ENCODE measurements at places on chromosomes 12 and 14.

DNA sequence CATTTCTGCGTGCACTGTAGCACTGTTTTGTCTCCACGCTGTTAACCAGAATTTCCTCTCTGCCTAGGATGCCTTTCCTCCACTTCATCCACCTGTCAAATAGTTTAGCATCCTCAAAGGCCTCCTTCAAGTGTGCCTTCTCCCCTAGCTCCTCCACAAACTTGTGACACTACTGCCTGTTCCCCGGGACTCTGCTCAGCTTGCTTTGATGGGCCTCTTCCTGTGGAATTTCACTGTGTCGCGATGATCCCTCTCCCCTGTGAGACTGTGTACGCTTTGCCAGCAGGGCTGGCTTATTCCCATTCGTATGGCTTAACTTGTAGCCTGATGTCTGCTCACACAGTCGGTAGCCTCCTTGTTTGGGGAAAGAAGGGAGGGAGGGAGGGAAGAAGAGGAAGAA, 426.8 kb downstream of the VRK1 start:
- no peak for DNase-seq

GRCh38 chr14:99389174-99389826, 91.4 kb downstream of the SETD3 start:
- DNase-seq: no peak

GRCh38 chr12:109772622-109773321, 59.1 kb downstream of the FAM222A start:
- no peak for DNase-seq

DNA sequence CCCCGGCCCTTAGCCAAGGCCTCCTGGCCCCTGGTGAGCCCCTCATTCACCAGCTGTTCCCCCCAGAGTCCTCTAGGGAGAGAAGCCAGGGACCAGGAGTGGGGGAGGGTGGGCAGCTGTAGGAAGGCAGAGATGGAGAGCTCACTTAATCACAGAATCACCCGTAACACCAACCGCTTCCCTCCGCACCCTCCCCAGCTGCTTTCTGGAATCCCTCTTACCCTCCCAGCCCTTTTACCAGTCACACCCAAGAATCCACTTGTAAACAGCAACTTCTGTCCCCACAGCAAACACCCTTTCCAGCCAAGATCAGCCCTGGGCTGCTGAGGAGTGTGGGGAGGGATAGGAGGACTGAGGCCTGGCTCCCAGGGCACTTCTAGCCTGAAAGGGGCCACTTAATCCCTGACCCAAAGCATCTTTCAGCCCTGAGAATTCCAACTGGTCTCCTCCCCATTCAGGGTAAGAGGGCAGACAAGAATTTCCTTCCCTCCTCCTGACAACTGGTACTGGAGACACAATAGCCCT, 18.8 kb downstream of the NCKAP5L start:
- DNase-seq: no peak

- DNase-seq: no peak
These were observed 49.3 kb upstream of the MAX start for GRCh38 chr14:65151609-65151956.

DNA sequence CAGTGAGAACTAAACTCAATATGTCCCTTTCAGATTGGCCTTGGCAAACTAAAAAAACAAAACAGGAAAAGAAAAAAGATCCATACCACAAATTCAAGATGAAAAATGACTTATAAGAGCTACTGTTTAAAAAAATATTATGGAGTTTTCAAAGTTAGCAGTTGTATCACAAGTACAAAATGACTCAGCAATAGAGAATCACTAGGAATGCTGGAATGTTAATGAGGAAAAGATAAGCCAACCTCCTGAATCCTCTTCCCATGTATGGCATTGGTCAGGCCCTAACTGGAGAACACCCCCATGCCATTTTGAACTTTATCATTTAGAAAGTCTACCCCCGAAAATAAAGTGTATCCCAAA, 62.2 kb downstream of the PPP1R36 start:
- no peak for DNase-seq

GRCh38 chr12:83461336-83461935, 774.7 kb downstream of the TMTC2 start:
- no peak for DNase-seq

DNA sequence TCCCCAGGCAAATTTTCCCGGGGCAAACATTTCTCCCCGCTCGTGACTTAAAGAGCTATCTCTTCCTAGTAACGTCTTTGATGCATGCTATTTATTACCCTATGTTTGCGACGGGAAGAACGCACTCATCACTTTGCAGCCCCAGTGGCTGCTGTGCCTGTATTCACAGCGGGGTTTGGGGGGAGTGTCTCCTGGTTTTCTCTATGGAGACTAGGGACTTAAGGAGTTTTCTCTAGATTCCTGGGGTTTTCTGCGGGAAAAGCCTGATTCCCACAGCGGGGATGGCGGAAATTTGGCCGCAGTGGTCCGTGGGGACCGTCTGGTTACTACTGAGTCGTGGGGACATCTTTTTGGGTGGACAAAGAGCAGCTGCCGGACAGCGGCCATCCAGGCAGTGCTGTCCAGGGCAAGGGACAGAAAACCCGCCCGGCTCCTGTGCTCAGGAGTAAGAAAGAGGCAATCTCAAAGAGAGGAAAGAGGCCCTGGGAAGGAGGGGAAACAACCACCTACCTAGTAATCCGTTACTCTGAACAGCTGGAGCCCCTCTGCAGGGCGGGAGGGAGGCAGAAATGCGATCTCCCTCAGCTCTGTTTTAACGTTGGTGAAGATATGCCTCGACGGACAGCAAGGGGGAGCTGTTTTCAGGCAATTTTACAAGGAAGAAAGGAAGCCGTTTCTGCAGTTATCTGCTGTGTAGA, 771 bp upstream of the AVPR1A start:
- DNase-seq: peak; percentile 8

GRCh38 chr12:75744607-75745256, 233.3 kb upstream of the KRR1 start:
- no peak for DNase-seq

DNA sequence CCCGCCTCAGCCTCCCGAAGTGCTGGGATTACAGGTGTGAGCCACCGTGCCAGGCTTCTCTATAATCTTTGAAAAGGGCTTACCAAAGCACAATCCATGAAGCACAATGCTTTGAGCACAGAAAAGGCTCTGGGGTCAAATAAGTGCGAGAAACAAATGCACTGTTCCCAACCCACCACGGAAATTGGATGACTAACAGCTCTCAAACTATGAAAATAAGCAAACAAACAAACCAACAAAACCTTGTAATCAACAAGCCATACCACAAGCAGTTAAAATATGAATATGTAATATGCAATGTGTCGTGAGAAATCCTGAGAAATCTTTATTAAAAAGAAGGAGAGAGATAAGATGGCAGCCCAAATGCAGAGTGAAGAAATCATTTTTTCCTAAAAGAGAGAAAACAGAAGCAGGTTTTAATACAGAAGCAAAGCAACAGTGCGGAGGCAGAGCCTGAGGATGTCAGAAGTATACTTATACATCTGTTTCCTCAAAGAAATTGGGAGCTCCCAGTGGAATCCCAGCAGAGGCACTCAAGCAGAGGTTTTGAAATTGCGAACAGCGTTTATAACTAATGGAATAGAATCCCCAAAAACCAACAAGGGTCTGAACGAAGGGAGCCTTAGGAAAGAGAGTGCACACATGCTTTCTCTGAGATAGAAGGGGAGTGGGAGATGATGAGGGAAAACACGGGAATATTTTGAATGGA, 17.1 kb downstream of the SMCO2 start:
- DNase-seq: no peak

- DNase-seq: no peak
These were observed 4.0 kb upstream of the EXOC3L4 start for GRCh38 chr14:103090481-103091020.

GRCh38 chr12:103114296-103115055, 157.0 kb downstream of the ASCL1 start:
- DNase-seq: no peak

DNA sequence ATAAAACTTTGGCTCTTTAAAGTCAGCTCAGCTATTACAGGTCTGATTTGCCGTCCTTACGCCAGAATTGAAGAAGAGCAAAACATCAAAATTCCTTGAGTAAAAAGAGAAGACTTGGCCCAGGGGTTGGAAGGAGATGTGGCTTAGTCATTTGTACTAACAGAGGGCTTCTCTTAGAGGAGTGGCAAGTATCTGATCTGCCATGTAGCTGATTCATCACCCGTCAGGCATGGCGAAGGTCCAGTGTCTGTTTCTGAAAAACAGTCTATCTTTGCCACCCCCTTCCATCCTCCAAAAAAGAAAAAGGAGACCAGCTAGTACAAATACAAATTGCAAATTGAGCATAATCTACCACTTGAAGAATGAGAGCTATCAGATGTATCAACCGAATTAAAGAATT, 91.9 kb downstream of the RAD52 start:
- no peak for DNase-seq

- DNase-seq: no peak
These were observed 47.9 kb upstream of the BCAT1 start for GRCh38 chr12:24996820-24997219.

- no peak for DNase-seq
These were observed 10.6 kb upstream of the ACOT1 start for GRCh38 chr14:73526036-73526984.

DNA sequence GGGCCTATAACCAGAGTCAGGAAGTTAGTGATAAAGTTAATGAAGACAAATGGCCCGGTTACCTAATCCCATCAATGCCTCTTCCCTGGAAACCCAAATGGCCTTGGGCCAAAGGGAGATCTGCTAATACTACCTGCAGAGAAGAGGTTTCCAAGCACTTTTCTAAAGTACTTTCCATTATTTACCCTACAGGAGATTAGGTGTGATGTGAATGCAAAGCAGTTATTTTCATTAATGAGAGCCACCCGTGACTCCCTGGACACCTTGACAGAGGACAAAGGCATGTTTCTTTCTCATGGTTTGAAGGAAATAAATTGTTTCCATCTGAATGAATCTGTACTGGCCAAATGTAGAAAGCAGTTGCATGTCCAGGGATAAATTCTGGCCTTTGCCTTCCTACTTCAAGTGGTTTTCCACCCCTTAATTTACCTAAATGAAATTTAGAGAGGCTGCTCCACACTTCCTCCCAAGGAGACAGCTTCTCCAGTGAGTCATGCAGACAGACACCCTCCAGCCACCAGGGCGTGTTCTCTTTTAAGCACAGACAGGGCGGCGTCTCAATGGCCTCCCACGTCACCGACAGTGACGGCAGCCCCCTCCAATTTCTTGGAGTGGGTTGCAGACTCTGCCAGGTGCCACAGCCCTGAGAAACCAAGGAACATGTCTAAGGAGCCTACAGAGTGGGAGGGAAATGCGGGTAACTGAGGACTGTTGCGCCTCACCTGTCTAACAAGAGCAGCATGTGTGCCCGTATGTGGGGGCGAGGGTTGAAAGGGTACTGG, 43.9 kb upstream of the GNPNAT1 start:
- no peak for DNase-seq

DNA sequence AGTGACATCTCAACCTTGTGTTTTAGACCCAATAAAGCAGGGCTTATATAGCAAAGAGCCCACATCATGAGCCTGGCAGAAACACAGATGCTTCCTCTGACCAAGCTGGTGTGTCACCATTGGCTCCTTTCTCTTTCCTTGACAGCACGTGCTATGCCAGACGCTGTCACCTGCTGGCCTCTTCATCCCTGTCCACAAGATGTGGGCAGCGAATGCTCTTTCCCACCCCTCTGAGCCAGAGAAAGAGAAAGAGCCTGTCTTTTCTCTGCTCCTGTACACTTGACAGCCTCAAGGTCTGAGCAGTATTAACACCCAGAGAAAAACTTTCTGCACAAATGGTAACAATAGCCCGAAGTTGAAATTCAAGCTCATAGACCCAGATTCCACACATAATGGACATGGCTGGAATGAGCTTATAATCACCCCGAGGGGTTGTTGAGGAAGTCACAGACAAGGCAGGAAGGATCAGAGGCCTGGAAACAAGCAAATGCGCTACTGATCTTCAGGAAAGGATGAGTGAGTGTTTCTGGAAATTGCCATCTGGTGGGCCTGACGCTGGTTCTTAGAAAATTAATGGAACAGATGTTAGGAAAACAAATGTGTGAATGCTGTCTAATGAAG, 8.9 kb downstream of the TGFB3 start:
- DNase-seq: no peak

- DNase-seq: no peak
These were observed 268.1 kb upstream of the RMST start for GRCh38 chr12:97194546-97194945.

- DNase-seq: no peak
These were observed 70.7 kb upstream of the LMNTD1 start for GRCh38 chr12:25623816-25624215.

DNA sequence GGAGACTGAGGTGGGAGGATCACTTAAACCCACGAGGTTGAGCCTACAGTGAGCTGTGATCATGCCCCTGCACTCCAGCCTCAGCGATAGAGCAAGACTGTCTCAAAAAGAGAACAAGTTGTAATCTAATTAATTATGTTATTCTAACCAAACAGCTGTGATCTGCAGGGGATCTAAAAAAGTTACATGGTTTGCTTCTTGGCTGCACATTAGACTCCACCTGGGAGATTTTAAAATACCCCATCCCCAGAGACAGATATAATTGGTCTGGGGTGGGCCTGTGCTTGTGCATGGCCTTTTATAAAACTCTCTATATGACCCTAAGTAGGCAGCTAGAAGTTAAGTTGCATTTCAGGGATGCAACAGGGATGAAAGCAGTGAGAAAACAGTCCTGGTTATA, 76.7 kb downstream of the SCAF11 start:
- DNase-seq: no peak

GRCh38 chr12:66127650-66128049, 2.9 kb downstream of the LLPH start:
- DNase-seq: no peak

- DNase-seq: no peak
These were observed 158.7 kb downstream of the EGLN3 start for GRCh38 chr14:33792009-33792719.

DNA sequence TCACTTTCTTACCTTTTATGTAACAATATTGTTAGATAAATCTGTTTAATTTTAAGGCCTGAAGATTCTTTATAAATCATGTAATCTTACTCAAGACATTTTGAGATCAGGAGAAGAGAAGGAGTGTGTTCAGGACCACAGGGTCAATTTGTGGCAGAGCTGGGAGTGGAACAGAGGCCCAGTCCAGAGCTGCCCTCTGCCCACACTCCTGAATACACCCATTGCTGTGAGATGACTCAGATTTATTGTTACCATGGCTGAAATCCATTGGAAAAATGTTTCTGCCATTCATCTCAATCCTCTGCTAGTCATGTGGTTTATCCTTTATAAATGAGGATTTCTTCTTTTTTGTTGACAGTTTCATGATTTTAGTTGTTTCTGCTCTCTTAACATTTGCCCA, 100.5 kb upstream of the STXBP6 start:
- DNase-seq: no peak

DNA sequence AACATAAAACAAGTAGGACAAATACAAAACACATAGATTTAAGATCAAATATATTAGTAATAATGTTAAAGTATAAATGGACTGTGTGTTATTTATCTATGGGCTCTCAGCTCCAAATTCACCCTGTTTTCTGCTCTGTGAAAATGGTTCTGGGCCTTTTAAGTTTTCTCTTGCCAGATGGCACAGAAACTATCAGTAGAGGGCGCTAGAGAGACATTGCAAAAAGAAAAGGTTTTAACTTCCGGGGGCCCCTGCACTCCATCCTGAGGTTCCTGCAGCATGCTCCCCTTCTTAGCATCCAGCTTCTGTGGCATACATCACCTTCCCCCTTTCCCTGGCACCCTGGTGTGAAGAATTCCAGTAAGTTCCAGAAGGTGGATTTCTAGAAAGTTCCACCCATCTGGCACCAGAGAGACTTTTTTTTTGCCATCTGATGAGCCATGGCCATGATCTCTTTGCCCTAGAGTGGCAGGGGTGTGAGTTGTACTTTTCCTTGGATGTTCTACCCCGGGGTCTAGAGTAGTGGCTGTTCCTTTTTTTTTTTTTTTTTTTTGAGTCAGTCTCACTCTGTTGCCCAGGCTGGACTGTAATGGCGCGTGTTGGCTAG, 29.3 kb downstream of the ZCRB1 start:
- no peak for DNase-seq

Measured in KG1 (cell line).